CD4-positive, alpha-beta T cell treated with Interleukin-4 for 4 hours (primary cell): ENCODE measurements at places on chromosomes 4 and X.

- no peak for DNase-seq
Observed at GRCh38 chrX:47499293-47499692, 16.3 kb upstream of the ZNF41 start.

DNA sequence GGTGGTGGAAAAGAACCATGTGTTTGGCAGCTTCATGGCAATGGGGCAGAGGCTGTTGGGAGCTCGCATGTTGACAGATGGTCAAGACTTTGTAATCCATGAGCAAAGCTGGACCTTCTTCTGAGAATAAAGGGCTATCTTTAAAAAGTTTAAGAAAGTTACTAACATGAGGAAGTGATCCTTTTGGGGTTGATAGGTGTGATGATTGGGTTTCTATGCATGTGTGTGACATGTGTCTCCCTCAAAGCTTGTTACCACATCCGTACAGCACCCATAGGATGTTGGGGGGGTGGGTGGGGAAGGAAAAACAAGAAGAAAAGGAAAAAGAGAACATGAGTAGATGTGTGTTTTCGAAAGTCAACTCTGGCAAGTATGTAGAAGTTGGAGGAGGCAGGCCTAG, 123.0 kb upstream of the TLR3 start:
- no peak for DNase-seq

DNA sequence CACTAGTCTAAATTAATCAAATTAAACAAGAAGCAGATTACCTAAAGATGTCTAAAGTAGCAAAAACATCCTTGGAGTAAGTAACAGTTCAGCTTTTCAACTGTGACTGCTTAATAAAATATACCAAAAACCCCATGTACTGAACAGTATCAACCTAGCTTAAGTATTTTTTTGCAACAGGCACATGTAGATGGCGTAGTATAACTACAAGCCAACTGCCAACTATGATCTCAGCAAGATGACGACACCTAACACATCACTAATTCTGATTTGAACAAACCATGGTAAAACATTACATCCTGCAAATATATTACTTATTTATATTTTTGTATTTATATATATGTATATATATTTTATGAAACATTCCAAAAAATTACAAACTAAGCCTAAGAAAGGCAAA, 24.5 kb downstream of the DHX15 start:
- DNase-seq, result no peak

DNA sequence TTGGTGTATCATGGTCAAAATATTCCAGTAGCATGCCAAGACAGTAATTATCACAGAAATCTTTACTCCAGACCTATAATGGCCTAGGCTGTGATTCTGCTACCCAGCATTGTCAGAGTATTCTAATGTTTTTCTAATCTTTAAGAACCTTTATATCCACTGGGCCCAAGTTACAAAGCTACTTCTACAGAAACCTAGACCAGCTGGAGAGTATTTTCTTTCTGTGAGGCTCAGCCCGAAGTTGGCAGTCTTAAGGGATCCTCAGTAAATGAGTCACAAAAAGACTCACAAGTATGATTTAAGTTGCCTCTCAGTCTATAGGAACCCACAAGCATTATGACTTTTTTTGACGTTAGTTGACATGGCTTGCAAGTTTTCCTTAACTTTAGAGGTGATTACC, 638.5 kb upstream of the FAM241A start:
- no peak for DNase-seq

GRCh38 chrX:101442085-101442484, 34.1 kb downstream of the HNRNPH2 start:
- no peak for DNase-seq

DNA sequence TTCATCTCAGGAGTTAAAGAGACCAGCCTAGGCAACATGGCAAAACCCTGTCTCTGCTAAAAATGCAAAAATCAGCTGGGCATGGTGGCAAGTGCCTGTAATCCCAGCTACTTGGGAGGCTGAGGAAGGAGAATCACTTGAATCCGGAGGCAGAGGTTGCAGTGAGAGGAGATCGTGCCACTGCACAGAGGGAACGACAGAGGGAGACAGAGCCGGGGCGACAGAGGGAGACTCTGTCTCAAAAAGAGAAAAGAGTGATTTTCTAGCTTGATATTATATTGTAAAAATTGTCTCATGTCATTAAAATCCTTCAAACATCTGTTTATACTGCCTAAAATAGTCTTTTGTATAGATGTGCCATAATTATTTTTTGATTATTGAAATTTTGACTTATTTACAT, 225.4 kb upstream of the AGA start:
- DNase-seq, result no peak

GRCh38 chrX:71212536-71212935, 10.5 kb upstream of the GJB1 start:
- DNase-seq, result no peak

GRCh38 chr4:85836588-85837438, 361.9 kb downstream of the ARHGAP24 start:
- DNase-seq, result no peak

DNA sequence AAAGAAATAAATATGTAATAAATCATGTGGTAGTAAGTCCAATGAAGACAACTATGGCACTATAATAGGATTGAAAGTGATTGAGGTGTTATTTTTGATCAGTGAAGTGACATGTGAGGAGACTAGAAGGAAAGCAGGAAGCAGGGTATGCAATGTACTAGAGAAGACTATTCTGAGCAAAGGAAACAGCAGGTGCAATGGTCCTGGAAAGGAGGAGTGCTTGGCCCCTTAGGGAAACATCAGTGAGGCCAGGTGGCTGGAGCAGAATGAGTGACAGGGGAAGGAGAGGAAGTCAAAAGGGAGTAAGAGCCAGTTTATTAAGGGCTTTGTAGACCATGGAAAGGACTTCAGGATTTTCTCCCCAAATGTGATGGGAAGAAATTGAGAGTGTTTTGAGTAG, 207.6 kb upstream of the HCCS start:
- DNase-seq, result no peak

- DNase-seq, result no peak
Observed at GRCh38 chrX:130772776-130773143, 130.2 kb downstream of the ENOX2 start.

DNA sequence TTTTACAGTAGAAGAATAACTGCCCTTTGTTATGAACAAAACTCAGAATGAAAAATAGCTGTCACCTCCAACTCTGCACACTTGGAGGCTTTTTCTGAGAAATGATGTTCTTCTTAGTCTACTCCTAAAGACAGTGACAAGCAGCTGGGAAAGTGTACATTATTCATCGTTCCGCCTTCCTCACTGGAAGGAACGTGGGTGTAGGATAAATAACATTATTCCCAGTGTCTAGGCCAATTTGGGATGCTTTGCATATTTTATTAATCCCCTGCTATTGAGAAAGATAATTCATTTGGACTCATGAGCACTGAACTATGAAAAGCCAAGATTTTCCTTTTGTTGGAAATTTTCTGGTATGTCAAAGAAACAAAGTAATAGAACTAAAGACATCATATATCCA, 87.8 kb downstream of the VCX2 start:
- DNase-seq, result no peak

DNA sequence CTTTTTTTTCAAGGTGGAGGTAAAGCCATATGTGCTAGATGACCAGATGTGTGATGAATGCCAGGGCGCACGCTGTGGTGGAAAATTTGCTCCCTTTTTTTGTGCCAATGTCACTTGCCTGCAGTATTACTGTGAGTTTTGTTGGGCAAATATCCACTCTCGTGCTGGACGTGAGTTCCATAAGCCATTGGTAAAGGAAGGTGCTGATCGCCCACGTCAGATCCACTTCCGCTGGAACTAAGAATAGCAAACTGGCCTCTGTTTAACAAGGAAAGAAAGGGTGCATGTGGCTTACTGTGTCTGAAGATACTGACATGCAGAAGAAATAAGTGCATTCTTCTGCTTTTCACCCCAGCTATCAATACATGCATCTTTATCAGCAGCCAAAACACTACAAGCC, 63.9 kb downstream of the CPEB2 start:
- DNase-seq, result no peak

- no peak for DNase-seq
Observed at GRCh38 chr4:162229670-162230069, 65.9 kb upstream of the FSTL5 start.

GRCh38 chr4:150216726-150217125, 138.5 kb downstream of the DCLK2 start:
- no peak for DNase-seq

GRCh38 chrX:136931661-136932060, 51.1 kb upstream of the RBMX start:
- DNase-seq, result no peak

DNA sequence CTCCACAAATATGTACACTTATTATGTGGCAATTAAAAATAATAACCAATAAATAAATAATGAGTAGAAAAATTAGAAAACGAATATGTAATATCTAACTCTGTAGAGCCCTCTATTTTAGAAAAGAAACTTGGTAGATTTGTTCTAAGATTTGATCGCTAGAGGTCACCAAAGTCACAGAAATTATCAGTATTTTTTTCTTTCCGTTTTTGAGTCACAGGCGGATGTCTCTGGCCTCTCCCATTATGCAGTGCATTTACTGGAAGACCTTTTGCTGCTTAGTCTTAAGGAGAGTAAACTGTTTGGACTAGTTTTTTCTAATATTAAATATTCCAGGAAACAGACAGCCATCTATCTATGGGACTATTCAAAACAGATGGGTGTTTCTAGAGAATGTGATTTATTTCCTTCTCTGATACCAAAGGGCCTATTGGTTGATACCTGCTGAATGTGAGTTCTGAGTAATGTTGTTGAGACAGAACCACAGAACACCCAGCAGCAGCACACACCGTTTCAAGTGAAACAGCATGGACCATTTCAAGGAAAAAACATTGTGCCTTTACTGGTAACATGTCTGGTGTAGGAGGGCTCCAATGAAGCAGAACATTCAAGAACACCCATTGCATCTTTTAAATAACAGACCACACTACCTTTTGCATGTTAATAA, 34.0 kb upstream of the GYPA start:
- peak; percentile 52 for DNase-seq

DNA sequence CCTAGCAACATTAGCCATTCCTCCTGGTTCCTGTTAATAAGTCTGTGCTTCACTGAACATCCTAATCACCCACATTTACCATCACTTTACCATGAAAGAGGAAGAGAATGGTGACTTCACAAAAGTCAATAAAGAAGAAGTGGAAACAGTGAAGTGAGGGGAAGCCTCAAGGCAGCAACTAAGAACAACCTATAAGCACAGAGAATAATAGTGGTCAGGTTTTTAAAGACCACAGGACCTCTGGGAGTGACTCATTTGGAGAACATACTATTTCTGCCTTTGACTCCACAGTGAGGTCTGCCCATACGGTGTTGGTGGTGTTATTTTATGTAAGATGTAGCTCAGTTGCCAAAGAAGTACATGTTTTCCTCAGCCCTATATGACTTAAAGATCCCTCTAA, 86.0 kb upstream of the TET2 start:
- DNase-seq, result peak; percentile 29

- DNase-seq, result peak; percentile 58
Observed at GRCh38 chrX:1491851-1492349, 39.2 kb upstream of the ASMTL start.

DNA sequence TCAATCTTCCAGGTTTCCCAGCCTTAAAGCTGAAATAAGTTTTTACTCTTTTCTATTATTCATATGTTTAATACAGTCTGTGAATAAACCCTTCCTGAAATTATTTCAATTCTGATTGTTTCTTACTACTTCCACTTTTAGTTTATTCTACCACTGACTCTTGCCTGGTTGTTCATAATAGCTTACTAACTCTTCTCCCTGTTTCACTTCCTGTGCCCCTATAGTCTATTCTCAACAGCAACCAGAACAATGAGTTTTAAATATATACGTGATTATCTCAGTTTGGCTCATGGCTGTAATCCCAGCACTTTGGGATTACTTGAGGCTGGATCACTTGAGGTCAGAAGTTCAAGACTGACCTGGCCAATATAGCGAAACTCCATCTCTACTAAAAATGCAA, 408.0 kb upstream of the SPOCK3 start:
- DNase-seq, result no peak

DNA sequence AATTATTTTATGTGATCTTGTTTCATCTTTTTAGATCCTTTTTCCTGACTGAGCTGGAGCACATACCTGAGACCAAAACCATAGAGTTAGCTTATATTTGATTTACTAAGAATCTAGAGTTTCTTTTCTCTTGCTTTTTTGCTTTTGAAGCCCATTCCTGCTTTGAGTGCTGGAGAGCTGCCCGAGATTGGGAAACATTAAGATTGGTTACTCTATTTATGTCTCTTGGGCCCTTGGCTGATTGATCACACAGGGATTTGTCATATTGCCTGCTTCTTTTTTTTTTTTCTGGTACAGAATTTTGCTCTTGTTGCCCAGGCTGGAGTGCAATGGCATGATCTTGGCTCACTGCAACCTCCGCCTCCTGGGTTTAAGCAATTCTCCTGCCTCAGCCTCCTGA, 73.9 kb downstream of the REPS2 start:
- no peak for DNase-seq

- DNase-seq, result no peak
Observed at GRCh38 chrX:136067097-136067496, 80.2 kb upstream of the FHL1 start.

DNA sequence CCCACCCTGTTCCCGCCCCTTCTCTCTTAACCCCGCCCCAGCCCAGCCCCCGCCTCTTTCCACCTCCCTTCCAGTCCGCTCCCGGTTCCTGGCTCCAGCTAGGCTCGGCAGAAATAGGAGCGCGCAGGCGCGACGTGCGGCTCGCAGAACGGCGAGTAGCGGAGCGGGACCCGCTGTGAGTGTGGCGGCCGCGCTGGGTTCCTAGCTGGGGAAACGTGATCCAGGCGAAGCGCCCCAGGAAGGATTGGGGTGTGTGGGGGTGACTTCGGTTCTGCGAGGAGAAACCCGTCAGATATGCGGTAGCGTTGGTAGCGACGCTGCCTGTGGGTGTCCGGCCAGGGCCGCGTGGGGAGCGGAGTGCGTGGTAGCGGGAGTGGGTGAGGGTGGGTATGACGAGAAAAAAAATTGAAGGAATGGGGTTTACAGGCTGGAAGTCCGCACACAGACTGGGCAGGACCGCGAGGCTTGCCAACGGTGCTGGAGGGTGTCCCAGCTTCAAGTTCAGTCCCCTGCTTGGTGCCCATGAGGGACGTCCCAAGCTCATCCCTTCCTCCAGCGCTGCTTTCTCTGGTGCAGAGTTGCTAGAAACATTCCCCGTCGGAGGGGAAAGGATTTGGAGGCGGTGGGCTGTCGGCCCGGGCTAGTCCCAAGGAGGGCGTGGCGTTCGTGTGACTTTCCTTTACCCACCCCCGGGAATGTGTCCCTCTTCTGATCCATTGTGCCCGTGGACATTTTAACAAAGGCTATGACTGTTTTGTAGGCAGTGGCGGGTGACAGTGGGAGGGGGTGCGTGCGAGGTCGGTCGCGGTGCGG, at the start of gene PRRG1:
PRRG1 (plus strand) TSS at position 144 of the 813 bp plus-strand sequence. CDS start 56,886 bp downstream, outside the sequence.
- no peak for DNase-seq

DNA sequence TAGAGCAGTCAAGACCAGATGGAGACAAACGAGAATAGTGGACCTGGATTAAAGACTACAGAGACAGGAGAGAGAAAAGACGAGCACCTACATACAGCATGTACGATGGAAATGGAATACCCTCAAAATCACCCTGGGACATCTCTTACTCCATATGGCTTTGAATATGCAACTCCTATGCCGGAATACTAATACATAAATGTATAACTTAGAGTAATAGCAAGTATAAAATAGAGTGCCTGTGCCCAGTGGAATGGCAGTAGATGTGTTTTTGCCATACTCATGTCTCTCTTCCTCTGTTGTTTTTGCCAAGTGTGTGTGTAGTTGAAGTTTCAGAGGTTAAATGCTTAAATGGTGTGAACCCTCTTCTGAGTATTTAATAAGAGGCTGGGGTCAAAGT, 39.8 kb upstream of the LIMCH1 start:
- no peak for DNase-seq
